Effector memory CD8-positive, alpha-beta T cell (primary cell): ENCODE measurements at places on chromosomes 13 and 19.

DNA sequence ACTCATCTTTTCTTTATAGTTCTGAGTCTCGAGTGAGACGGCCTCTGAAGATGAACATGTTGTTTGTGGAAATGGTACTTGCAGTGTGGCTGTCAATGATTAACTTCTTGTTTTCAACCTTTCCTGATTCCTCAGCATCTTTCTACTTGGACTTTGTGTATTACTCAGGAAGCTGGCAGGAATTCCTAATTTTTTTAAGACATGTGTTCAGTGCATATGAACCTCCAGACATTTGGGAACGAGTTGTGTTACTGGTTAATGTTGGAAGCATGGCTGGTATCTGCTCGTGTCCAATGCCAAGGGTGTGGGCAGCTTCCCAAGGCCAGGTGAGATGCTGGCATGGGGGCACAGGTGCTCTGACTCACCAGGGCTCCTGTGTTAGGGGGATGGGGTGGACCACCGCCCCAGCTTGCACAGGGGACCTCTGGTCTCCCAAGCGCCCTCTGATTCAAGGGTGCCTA is 61.1 kb upstream of the MCF2L start:
- H3K4me3 ChIP-seq = no peak overlapping the region
- H3K36me3 ChIP-seq = no peaks in the 10 kb centered on the region
- no peaks in the 10 kb centered on the region for H3K4me1 ChIP-seq
- H3K27ac ChIP-seq = no peak overlapping the region

DNA sequence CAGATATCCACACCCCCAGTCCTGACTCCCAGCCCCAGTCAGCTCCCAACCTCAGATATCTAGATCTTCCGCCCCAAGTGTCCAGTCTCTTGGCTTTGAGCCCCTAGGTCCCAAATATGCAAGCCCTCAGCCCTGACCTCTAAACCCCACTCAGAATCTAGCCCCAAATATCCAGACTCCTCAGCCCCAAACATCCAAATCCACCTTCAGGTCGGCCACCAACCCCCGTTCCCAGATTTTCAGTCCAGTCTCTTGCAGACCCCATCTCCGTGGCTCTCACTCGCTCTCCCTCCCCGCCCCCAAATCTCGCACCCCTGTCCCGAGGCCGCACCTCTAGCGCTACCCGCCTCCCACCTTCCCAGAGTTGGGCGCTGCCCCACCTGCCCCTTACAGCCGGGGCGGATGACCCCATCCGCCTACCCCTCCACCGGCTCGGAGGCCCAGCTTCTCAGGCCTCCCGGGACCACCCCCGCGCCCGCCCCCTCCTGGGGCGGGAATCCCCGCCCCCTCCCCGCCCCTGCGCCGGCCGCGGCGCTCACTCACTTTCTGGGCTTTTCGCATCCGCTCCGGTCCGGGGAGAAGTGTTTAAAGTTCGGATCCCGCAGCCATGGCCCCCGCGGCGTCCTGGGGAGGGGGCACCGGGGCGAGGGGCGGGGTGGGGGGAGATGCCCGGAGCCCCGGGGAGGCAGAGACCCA is 604 bp downstream of the ERFL start:
- no peak overlapping the region for H3K4me3 ChIP-seq
- H3K36me3 ChIP-seq = peaks cover 14% of the 10 kb centered on the region
- H3K4me1 ChIP-seq = peaks cover 22% of the 10 kb centered on the region
- DNase-seq = no peak
- peaks cover 6% of the 10 kb centered on the region for H3K27me3 ChIP-seq

DNA sequence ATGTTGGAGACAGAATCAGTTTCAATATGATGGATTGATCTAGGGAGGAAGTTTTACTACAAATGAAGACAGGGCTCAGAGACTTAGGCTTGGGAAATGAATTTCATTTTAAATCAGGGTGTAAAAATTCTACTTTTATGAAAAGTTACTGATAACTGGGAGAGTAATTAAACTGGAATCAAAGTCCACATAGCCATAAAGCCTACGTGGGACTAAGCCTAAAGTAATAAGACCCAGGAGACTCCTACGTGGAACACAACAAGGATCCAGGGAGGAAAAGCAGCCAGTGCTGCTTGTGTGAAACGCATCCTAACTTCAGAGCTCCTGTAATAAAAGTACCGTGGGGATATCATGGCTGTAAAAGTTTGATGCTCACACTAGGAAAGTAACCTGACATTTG is 152.0 kb upstream of the MYO16 start:
- H3K4me3 ChIP-seq = no peak overlapping the region
- H3K27ac ChIP-seq = no peak overlapping the region
- no peaks in the 10 kb centered on the region for H3K36me3 ChIP-seq
- no peaks in the 10 kb centered on the region for H3K27me3 ChIP-seq

GRCh38 chr19:35742121-35742724 is at the start of gene IGFLR1:
TSS of gene IGFLR1 (minus strand) at chr19:35742452. CDS start at chr19:35741180, 1,272 bp downstream.
- no peaks in the 10 kb centered on the region for H3K27me3 ChIP-seq
- H3K36me3 ChIP-seq = peaks cover 40% of the 10 kb centered on the region
- H3K4me3 ChIP-seq = peak within 1 kb of the TSS; percentile 94
- peaks cover 45% of the 10 kb centered on the region for H3K4me1 ChIP-seq

- peaks cover 4% of the 10 kb centered on the region for H3K4me1 ChIP-seq
- H3K36me3 ChIP-seq = peaks cover 86% of the 10 kb centered on the region
- no peaks in the 10 kb centered on the region for H3K27me3 ChIP-seq
- no peak for DNase-seq
These were observed 15.0 kb downstream of the GPATCH1 start for GRCh38 chr19:33096005-33096404.

DNA sequence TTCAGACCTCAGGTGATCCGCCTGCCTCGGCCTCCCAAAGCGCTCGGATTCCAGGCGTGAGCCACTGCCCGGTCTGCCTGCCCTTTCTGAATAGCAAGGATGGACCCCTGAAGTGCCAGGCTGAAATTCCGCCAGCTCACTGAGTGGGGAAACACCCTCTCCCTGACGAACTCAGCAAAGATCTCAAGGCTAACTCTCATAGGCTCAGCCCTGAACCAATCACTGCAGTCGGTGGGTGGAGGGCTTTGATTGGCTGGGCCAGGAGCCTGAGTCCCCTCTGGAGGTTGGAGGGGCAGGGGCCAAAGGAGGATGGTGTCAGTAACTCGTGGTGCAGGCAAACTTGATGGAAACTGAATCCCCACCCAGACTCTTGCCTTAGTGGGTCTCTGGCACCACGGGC is 11.2 kb upstream of the COMP start:
- no peak for DNase-seq
- H3K27ac ChIP-seq = no peak overlapping the region
- H3K36me3 ChIP-seq = no peaks in the 10 kb centered on the region
- H3K4me1 ChIP-seq = no peaks in the 10 kb centered on the region
- peaks cover 21% of the 10 kb centered on the region for H3K27me3 ChIP-seq

GRCh38 chr19:31436121-31436776 is 87.0 kb upstream of the TSHZ3 start:
- no peak for DNase-seq
- no peaks in the 10 kb centered on the region for H3K36me3 ChIP-seq
- H3K27me3 ChIP-seq = peaks cover 55% of the 10 kb centered on the region
- H3K4me3 ChIP-seq = no peak overlapping the region
- H3K4me1 ChIP-seq = no peaks in the 10 kb centered on the region

- H3K27ac ChIP-seq = no peak overlapping the region
- H3K4me1 ChIP-seq = peaks cover 9% of the 10 kb centered on the region
- no peak for DNase-seq
- H3K27me3 ChIP-seq = no peaks in the 10 kb centered on the region
These were observed 2.7 kb upstream of the PLA2G4C start for GRCh38 chr19:48113190-48113917.

GRCh38 chr13:92959790-92960189 is 266.8 kb upstream of the GPC6 start:
- no peak overlapping the region for H3K4me3 ChIP-seq
- H3K4me1 ChIP-seq = no peaks in the 10 kb centered on the region
- no peaks in the 10 kb centered on the region for H3K27me3 ChIP-seq
- no peak overlapping the region for H3K27ac ChIP-seq
- no peaks in the 10 kb centered on the region for H3K36me3 ChIP-seq

GRCh38 chr13:41700790-41701310 is 243.5 kb downstream of the RGCC start:
- H3K27ac ChIP-seq = no peak overlapping the region
- no peaks in the 10 kb centered on the region for H3K36me3 ChIP-seq
- H3K4me1 ChIP-seq = no peaks in the 10 kb centered on the region
- no peak overlapping the region for H3K4me3 ChIP-seq
- no peak for DNase-seq
- no peaks in the 10 kb centered on the region for H3K27me3 ChIP-seq

DNA sequence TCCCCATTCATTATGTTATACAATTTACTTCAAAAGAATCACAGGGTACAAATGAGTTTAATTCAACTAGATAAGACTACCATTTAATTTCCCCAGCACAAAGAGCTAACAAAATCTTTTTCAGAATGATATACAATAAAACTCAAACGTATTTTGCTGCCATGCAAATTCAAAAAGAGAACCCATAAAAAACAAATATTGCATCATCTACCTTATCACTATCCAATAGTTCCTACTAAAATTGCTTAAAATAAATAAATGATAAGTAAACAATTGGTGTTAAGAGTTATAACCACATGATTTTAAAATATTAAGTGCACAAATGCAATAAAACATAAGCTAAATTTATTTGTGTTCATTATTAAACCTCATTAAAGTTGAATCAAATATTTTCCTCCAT is 919.4 kb downstream of the SLITRK5 start:
- no peaks in the 10 kb centered on the region for H3K27me3 ChIP-seq
- H3K36me3 ChIP-seq = no peaks in the 10 kb centered on the region
- H3K27ac ChIP-seq = no peak overlapping the region
- no peak overlapping the region for H3K4me3 ChIP-seq
- DNase-seq = no peak

- H3K27ac ChIP-seq = no peak overlapping the region
- H3K4me1 ChIP-seq = peaks cover 5% of the 10 kb centered on the region
- no peak overlapping the region for H3K4me3 ChIP-seq
- H3K36me3 ChIP-seq = no peaks in the 10 kb centered on the region
These were observed 14.0 kb downstream of the CD70 start for GRCh38 chr19:6576869-6577475.

DNA sequence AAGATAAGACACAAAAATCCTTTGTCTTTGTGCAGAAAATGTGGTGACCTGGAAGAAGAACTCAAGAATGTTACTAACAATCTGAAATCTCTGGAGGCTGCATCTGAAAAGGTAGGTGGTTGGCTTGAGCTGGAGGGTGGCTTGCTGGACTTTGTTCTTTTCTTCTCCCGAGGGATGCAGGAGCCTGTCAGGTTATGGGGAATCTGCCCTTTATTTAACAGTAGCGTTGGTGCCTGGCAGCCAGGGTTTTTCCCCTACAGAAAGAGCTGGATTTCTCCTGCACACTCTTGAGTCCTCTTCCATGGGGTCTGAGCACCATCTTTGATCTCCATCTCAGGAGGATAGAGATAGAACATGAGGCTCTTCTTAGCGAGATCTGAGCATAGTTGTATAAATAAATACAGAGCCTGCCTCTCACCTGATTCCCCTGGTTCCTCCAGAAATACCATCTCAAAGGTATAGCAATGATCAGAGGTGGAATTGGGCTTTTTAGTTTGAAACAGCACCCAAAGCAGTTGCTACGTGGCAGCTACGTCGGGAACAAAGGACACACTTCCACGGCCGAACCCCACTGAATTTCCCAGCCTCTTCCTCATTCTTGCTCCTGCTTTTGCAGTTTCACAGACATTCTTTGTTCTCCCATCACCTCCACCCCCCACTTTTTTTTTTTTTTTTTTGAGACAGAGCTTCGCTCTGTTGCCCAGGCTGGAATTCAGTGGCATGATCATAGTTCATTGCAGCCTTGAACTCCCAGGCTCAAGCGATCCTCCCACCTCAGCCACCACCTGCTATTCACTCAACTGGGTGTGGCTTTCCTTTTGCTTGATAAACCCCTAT is 12.9 kb downstream of the TPM4 start:
- no peak overlapping the region for H3K4me3 ChIP-seq
- peak overlapping the region; percentile 59 for H3K27ac ChIP-seq
- H3K36me3 ChIP-seq = peaks cover 100% of the 10 kb centered on the region
- H3K27me3 ChIP-seq = no peaks in the 10 kb centered on the region
